ENCODE measurements at places on chromosomes 12 and 14.

- DNase-seq, result peak; percentile 99
These were observed 103.1 kb downstream of the UNC79 start for GRCh38 chr14:93533842-93534241.

GRCh38 chr14:49796025-49796424 is 28.1 kb downstream of the KLHDC2 start:
- DNase-seq, result no peak

DNA sequence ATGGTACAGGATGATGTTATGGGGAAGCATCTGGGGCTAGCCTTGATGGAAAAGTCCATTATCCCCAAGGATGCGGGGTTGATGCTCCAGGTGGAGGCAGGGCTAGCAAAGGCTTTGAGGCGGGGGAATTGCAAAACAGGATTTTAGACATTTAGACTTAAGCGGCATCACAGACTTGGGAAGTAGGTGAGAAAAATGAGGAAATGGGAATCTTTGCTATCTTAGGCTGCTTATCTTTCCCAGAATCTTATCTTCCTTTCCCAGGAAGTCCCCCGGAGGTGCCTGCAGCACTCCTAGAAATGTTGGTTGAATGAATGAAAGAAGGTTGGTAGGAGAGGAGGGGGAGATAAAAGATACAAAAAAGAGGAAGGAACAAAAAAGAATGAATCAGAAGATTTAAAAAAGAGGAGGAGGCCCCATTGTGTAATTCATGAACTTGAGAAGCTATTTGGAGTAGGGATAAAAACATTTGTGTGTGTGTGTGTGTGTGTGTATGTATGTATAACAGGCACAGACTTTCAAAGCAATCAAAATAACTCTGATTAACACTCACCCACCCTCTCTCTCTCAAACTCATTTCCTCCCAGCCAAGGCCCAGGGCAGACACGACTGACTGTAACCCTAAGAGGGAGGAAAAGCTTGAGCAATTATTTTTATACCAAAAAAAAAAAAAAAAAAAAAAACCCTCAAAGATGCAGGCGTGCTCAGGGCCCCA is 62.5 kb upstream of the TBX3 start:
- peak; percentile 88 for DNase-seq

- no peak for DNase-seq
These were observed 663.4 kb downstream of the TMTC2 start for GRCh38 chr12:83349907-83350611.

DNA sequence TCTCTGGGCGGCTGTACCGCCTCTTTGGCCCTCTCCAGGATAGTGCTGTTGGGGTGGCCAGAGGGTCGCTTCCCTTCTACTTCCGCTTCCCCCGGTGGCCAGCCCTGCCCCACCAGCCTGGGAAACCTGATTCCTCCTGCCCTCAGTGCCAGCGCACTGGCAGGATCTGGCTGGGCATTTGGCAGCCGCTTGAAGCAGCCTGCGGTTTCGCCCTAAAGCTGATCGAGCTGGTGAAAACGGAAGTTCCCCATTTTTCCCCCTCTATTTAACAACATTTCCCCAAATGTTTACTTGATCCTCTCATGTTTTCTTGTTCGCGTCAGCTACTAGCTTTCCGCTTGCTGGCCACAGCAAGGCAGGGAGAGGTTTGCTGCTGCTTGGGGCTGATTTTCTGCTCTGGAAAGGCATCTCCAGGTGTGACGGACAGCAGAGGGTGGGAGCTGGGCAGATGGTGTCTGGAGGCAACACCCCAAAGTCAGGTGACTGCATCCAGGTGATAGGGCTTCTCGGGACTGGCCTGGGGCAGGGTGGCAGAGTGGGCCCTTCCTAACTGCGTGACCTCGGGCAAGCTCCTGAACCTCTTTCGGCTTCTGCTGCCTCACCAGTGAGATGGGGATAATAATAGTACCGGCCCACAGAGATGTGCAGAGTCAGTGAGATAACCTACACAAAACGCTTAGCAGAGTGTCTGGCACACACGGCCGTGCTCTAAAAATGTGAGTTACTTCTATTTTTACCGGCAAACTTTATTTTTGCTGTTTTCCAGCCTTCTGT is 53.1 kb downstream of the TSPAN9 start:
- peak; percentile 84 for DNase-seq

GRCh38 chr12:93514853-93515252 is 47.5 kb downstream of the MRPL42 start:
- no peak for DNase-seq

- DNase-seq, result peak; percentile 37
These were observed 35.8 kb upstream of the FBXO33 start for GRCh38 chr14:39467889-39468524.

GRCh38 chr12:57797933-57798332 is 15.3 kb downstream of the TSFM start:
- peak; percentile 51 for DNase-seq

- peak; percentile 81 for DNase-seq
These were observed 37.7 kb upstream of the SFSWAP start for GRCh38 chr12:131672941-131673887.

DNA sequence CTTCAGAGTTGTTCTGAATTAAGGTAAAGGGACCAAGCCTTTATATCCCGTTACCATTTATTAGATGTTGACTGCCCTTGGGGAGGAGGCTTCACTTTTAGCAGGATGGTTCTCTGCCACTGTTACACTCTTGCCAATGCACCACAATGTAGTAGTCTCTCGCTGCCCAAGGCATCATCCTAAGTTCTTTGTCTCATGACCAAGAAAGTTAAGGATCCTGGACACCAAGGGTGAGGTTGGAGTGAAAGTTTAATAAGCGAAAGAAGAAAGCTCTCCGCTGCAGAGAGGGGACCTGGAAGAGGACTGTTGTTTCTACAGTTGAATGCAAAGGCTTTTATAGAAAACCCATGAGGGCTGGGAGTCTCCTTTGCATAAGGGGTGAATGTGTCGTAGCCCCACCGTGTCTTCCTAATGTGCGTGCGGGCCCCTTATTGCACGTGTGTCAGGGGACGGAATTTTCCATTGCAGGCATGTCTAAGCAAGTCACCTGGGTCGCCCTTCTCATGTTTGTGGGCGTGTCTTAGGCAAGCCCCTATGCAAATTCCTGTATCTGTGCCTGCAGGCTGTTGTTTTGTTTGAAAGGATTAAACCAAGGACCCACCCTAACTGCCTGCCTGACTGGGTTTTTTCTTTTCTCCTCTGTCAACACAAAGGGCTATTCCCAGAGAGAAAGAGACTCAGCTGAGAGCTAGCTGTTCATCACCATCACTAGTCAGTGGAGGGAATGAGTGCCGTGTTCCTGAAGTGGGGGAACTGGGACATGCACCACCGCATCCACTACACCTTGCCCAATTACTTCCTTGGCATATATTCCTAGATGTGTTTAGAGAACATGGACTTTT is 17.6 kb upstream of the RNASE1 start:
- no peak for DNase-seq

- DNase-seq, result no peak
These were observed 332.5 kb downstream of the CCER1 start for GRCh38 chr12:90622431-90622830.

DNA sequence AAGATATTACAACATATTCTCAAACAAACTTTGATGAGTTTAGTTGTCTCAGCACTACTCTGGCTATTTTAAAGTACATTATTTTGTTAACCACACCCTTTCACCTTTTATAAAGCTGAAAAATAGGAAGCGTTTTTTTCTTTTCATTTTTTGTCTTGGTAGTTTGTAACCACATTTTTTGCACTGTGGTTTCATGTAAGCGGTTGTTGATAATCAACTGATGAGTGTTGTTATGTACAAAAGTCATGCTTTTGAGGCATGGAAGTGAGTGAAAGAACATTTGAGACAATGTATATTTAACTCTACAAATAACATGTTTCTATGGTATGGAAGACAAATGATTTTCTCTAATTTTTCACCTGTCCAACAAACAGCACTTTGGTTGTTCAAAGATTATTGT is 52.1 kb upstream of the ATP2B1 start:
- DNase-seq, result peak; percentile 57

DNA sequence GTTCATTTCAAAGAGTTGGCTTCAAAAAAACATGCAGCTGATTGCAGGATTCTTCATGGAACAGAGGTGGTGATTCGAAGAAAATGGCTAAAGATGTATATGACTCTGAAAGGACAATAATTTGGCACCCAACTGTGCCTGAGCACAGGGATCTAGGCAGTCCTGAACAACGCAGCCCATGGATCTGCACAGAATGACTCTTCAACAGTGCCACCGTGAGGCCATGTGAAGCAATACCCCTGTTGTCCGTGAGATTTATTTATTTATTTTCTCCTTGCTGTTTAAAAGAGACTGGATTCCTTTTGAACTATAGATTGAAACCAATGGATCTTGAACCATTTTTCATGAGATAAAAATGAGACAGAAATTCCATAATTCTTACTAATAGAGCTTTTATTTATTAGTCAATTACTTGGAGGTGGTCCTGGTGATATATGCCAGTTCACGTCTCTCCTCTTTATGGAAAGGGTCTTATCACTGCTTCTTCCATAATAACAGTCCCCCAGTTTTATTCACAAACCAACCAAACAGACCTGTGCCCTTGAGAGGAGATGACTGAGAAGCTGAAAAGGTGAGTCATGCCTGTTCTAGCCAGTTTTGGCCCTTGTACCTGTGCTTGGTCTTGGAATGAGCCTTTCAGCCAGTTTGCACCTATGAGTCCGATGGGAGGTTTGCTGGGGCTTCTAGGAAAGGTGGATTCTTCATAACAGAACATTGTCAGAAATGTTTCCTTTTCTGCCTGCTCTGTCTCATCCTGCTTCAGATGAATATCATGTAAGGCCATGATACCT is 1598.3 kb downstream of the AACS start:
- peak; percentile 35 for DNase-seq

- DNase-seq, result peak; percentile 99
These were observed 6.2 kb downstream of the CMKLR1 start for GRCh38 chr12:108332791-108333382.

GRCh38 chr12:102851246-102851645 is 65.8 kb downstream of the PAH start:
- DNase-seq, result no peak

GRCh38 chr12:70031046-70031445 is 206.0 kb downstream of the MYRFL start:
- no peak for DNase-seq

GRCh38 chr12:132886529-132887477 is 602 bp downstream of the CHFR start:
- DNase-seq, result peak; percentile 13

DNA sequence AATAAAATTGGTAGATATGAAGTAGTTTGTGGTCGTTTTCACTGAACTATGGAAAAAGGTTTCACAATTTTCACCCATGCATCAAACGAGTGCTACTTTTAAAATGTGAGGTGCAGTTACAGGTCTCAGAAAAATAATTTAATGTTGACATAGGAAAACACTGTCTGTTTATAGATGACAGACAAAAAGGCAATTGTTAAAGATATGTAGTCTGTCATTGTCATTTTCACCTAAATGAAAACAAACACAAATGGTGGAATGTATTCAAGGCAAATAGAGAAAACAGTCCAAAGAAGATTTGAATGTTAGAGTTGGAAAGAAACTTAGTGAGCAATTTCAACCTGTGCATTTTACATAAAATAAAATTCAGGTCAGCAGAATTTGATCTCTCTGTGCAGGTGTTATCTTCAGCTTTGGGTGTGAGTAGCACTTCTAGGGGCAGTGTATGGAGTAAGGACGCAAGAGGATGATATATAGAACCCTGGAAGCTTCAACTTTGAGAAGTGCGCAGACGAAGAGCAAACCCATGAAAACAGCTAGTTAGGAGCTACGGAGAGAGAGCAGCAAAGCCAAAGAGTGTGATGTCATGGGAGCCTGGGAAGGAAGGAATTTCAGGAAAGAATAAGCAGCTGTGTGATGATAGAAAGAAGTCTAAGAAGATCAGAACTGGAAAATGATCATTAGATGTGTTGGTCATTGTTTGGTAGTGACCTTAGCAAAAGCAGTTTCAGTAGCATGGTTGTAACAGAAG is 6.2 kb downstream of the RERG start:
- DNase-seq, result no peak

- peak; percentile 80 for DNase-seq
These were observed 157.1 kb upstream of the PZP start for GRCh38 chr12:9365296-9365695.

DNA sequence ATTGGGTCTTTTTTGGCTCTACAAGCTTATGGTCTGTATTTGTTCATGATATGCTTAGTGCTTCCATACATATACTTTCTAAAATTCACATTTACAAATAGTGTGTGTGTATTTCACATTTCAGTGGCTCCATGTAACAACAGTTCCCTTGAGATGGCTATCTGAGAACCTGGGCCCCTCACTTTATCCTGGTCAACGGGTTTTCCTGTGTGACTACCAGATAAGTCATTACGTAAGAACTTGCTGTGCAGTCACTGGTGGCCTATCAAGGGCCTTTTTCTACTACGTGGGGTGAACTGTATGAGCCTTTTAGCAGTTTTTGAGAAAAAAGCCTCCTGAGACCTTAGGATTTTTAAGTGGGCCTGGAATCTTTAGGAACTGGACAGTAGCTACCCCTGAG is 454.1 kb downstream of the PCNX1 start:
- peak; percentile 53 for DNase-seq

DNA sequence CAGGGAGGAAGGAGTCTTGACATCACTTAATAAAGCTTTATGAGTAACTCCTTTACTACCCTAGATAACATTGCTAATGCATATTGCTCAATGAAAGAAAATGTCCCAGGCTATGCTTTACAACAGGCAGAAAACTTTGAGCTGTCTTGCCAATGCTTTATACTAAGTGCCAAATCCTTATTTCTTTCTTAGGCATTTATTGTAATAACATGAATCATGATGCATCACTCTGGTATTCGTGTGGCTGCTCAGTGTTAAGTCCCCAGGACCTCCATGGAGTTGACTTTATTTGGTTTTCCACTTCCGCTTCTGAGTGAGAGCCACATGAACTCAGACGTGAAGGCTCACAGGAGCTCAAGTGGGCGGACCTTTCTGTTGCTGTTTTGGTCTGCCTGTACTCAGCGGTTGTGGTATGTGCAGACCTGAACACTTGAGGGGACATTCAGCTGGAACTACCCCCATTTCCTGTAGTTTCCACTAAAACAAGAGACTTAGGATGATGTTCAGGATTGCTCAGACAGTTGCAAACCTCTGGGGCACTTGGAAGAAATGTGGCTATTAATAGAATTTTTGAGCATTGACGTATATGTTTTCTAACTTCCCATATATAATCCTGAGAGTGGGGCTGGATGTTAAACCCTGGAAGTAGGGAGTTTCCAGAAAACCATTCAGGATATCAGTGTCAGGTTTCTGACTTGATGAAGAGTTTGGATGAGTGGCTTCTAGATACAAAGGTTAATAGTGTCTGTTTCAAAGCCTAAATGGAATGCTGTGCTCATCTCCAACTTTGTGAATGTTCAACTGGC is 258.6 kb downstream of the MSRB3 start:
- peak; percentile 78 for DNase-seq

Measured in MV-4-11 (cell line).